Fibroblast of mammary gland (primary cell): ENCODE measurements at places on chromosomes 1 and 21.
A peak's percentile ranks its signal among the peaks of the same experiment; 100 is the strongest.

DNA sequence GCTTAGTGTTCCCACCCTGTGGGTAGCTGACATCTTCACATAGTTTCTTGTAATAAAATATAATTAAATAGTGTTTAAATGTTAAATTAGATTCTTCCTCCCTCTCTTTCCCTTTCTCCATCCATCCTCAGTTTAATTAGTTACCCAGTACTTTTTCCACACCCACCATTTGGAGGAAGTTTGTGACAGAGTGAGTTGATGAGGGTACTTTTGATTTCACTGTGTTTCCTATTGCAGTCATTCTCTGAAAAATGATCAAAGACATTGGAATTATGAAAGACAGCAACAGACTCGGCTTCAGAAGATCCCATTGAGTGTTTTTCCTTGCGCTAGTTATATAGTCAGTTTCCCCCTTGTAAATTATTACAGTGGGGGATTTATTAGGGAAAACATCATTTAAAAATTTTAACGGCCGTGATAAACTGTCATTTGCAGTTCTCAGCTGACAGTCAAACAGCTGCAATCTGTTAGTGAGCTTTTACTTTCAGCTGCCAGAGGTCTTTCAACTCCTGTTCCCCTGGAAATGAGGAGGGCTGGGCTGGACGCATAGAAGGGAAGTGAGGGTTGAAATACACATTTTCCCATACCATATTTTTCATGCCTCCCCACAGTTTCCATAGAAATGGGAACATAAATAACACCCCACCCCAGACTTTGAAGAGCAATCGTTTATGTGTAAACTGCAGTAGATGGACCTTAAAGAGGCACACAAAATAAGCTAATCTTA lies 61.3 kb upstream of the CACYBP start:
- no peak for DNase-seq

GRCh38 chr1:180567654-180568053 lies 8.9 kb downstream of the OVAAL start:
- DNase-seq: no peak

- DNase-seq: no peak
Observed at GRCh38 chr1:1120866-1121591, 5.1 kb upstream of the C1orf159 start.

DNA sequence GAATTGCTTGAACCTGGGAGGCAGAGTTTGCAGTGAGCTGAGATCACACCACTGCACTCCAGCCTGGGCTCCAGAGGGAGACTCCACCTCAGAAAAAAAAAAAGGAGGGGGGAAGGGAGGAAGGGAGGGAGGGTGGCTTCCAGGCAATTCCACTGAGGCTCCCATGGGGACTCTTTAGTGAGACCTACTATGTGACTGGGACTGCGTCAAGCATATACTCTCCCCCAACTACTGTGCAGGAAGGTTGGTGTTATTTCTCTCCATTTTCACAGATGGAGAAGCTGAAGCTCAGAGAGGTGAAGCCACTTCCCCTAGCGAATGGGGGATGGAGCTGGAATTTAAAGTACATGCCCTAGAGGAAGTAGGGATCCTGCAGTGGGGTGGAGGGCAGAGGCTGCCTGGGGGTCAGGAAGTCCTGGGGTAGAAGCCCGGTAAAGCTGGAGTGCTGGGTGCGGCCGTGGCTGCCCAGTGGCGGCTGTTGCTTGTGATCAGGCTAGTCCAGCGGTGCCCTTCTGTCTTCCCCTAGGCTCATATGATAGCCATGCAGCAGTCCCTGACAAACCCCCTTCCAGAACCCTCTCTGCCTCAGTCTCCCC lies 40.3 kb downstream of the RAP1GAP start:
- no peak for DNase-seq

DNA sequence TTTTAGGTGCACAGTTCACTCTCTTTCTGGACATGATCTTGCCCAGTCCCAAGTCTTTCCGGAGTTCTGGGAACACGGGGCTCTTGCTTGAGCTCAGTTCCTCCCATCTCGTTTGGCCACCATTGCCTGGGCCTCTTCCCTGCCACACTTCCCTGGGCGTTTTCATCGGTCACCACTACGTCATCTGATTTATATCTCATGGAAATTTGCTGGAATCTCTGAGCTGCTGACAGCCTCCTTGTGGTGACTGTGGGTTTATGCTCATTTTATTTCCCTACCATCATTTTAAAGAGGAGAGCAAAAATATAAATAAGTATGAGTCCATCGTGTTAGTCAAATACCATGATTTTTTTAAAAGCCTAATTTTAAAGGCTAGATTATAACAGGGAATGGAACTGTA lies 449.1 kb upstream of the KAZN start:
- no peak for DNase-seq

DNA sequence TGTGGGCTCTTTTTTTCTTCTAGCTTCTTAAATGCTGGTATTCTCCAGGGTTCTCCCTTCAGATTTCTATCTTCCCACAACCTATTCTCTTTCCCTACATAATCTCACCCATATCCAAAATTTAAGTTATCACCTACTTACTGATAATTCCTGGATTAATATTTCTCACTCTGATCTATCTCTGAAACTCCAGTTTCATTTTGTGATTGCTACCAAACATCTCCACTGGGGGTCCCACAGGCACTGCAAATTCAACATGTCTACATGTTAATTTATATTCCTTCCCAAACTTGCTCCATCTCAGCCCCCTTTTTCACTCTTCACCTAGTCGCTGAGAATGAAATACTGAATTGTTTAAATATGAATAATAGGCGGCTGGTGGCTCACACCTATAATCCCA lies 9.9 kb upstream of the C1orf141 start:
- DNase-seq: no peak

DNA sequence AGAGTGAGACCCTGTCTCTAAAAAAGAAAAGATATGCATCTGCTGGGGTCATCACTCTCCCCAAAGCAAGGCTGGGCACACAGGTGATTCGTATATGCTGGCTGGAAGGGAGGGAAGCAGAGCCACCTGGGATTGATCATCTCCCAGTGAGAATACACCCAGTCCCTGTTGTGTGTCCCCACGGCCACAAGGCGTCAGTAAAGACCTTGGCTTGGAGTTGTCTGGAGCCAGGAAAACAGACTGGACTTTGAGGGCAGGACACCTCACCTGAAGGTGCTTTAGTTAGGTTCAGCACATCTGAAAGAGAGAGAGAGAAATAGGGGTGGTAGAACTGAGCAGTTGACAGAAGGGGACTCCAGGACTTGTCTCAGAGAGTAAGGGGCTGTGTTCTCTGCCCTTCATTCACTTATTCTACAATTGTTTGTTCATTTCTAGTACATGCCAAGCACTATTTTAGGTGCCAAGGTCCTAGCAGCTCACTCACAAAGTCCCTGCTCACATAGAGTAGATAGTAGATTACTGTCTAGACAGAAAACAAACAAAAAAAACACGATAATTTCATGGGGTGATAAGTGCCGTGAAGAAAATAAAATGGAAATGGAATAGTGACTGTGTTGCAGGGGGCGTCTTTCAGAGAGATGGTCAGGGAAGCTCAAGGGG lies 13.5 kb downstream of the CITED4 start:
- DNase-seq: peak; percentile 76

DNA sequence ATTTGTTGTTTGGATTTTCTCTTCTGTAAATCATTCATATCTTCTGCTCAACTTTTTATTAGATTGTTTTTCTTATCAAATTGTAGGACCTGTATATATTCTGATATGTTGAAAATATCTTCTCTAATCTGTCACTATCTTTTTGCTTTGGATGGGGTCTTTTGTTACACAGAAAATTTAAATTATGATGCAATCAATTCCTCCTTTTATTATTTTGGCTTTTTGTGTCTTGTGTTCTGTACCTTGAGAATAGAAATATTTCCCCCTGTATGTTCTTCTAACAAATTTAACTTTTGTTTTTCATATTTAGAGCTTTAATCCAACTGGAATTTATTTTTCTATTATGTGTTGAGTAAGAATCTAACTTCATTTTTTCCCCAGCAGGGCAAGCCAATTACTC lies 3.2 kb upstream of the AVPR1B start:
- no peak for DNase-seq

DNA sequence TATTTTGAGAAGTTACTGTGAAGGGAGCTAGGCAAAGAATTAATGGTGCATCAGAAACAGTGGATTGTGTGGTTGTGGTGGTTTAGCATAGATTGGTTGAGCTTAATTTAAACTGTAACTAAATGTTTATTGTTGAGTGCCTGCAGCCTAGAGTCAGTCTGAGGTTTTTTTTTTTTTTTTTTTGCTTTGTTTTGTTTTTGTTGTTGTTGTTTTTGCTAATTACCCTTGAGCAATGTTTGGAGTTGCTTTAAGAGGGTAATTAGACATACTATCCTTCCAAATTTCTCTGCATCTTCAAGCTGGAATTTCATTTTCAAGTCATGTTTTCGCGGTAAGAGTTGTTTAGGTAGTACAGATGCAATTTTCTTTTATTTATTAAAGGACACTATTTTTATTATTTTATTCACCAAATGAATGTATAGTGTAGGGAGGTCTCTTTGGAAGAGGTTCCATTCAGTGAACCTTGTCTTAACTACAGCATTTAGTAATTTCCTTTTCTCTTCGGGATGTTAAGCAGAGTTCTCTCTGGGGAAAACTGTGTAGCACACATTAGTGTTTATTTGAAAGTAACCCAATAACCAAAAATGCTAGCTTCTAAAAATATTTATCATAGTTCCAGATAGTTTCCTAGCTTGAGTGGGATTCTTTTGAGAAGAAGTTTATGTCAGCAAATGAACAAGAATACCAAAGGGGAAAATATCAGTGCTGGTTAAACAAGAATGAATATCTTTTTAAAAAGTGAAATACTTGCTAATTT lies 82.3 kb downstream of the CLIC4 start:
- peak; percentile 42 for DNase-seq

GRCh38 chr21:35048183-35048601 lies 910 bp downstream of the RUNX1 start:
- DNase-seq: no peak

DNA sequence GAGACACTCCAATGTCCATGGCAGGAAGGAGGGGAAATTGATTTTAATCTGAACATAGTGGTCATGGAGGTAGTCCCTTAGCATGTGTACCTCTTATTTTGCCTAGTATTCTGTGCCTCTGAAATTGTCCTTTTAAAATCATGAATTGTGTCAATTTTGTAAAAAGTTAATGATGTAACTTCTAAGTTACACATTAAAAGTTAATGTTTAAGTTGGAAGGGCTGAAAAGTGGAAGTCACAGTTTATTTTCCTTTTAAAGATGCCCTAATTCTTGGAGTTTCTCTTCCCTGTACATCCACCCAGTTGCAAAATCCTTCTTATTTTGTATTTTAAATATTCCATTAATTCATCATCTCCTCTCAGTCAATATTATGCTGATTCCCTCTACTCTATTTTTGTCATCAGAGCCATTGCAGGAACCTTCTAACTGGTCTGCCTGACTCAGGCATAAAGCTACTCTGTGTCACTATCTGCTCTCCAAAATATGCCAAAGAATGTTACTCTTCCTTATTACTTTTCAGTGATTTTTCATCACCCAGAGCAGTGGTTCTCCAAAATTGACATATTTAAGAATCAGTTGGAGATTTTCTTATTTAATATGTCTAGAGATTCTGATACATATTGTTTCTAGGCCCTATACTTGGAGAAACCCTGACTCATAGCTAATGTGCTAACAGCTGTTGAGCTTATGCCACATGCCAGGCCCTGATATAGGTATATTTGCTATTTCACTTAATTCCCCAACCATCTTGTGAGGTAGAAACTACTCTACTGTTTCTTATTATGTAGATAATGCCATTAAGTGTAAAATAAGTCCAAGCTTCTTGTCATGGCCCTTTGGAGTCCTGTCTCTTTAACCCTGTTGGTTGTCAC lies 5.1 kb downstream of the HOOK1 start:
- no peak for DNase-seq

DNA sequence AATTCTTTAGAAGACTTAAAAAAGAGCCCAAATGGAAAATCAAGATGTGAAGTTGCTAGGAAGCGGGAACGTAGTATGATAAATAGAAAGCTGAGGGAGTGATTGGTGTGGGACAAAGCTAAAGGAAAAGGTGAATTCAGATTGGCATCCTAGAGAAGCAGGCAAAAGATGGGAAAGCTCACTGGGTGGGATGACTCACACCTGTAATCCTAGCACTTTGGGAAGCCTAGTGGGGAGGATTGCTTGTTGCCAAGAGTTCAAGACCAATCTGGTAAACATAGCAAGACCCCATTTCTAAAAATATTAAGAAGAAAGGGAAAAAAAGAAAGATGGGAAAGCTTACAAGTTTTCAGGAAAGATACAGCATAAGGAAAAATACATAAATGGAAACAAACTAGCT lies 1.8 kb downstream of the MRPS21 start:
- DNase-seq: peak; percentile 13

- DNase-seq: no peak
Observed at GRCh38 chr1:43149889-43150288, 22.2 kb downstream of the EBNA1BP2 start.

DNA sequence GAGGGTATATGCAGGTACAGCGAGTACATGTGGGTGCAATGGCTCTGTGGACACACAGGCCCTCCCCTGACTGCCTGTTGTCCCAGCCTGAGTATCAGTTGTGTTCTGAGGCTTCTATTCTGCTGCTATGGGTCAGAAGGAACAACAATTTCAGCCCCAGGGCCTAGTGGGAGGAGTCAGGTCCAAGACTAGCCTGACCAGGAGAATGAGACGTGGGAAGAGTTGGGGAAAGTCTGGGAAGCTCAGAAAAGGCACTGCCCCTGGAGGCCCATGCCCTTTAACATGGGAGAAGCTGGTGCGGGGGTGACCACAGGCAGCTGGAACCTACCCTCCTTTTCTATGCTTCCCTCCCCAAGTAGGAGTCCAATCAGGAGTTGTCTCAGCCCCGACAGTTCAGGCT lies 7.7 kb downstream of the IGSF8 start:
- DNase-seq: no peak

GRCh38 chr1:241542199-241542907 lies 10.2 kb downstream of the KMO start:
- no peak for DNase-seq

- DNase-seq: peak; percentile 21
Observed at GRCh38 chr1:193747579-193747978, 561.2 kb upstream of the B3GALT2 start.

GRCh38 chr1:62676611-62677356 lies 11.4 kb downstream of the DOCK7 start:
- DNase-seq: peak; percentile 93

DNA sequence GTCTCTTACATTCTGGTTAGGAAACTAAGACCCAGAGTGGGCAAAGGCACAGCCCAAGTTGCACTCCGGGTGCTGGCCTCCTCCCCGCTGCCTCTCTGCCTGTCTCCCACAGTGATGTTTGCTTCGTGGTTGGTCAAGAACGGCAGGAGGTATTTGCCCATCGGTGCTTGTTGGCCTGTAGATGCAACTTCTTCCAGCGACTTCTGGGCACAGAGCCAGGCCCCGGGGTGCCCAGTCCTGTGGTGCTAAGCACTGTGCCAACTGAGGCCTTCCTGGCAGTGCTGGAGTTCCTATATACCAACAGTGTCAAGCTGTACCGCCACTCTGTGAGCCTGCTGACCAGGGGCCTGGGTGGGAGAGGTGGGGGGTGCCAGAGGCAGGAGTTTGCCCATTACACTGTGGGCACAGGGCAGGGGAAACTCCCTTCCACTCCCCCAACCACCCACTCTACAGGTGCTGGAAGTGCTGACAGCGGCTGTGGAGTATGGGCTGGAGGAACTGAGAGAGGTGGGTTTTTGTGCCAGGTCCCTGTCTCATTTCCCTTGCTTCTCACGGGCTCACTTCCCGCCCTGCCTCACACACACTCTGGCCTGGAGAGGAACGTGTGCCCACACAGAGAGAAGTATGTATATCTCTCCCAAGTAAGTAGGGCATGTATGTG lies 1.9 kb downstream of the BTBD19 start:
- DNase-seq: no peak

- peak; percentile 49 for DNase-seq
Observed at GRCh38 chr1:9872430-9873165, 37.5 kb downstream of the CTNNBIP1 start.

GRCh38 chr1:227795732-227796131 lies 19.7 kb upstream of the PRSS38 start:
- no peak for DNase-seq

GRCh38 chr1:29171089-29171488 lies 10.6 kb downstream of the SRSF4 start:
- DNase-seq: peak; percentile 71
